ENCODE measurements at places on chromosomes 4 and X.

DNA sequence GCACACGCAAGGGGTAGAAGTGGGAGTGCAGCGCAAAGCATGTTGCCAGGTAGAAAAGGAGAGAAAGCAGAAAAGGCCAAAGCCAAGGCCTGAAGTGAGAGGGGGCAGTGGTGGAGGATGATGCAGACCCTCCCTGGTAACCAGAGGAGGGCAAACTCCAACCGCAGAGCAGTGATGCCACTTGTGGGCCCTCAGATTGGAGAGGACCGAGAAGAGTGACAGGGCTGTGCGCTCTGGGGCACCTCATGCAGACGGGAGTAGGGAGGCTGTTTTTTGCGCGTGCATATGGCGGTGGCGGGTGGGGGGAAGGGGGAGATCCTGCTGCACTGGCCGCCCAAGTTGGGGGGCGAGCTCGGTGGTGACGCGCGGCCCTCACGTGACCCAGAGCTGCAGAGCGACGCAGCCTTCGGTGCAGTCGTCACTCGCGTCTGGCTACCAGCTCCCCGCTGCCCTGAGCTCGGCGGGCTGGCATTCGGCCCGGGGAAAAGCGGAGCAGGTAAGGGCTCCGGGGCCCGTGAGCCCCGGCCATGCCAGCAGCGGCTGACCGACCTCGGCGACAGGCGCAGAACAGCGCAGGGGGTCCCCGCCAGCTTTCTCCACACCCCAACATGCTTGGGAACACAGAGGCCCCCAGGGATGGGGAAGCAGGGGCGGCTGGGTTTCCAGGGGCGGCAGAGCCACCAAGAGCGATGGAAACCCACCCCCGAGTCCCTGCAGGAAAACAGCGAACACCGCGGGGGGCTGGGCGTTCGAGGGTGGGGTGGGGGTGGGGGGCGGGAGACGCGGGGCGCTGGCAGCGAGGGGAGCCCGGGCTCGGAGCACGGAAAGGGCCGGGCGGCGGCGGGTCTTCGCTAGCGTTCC is at the start of gene BEX3:
TSS of gene BEX3 (plus strand) at position 421 of the 861 bp plus-strand sequence. CDS start 984 bp downstream, outside the sequence.
- peak; percentile 79 for DNase-seq

GRCh38 chrX:19193565-19193964 is 71.3 kb upstream of the ADGRG2 start:
- no peak for DNase-seq

DNA sequence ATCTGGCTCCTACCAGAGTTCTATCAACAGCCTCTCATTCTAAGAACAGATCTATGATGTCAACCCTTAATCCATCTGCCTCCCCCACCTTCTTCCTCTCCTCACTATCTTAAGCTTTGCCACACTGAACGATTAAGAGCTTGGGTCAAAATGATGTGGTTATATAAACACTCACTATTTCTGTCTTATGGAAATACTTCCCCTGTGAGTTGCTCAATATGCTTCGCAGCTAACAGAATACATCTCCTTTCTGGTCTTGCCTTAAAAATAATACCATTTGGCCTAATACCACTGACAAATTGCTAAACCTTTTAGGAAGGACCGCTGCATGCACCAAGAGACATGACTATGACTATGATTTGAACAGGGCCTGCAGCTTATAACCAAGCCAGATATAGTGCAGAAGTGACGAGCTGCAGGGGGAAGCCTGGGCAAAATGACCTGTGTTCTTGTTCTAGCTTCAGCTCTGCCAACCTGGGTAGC is 130.9 kb downstream of the RNF150 start:
- no peak for DNase-seq

- DNase-seq = no peak
Observed at GRCh38 chrX:72097098-72097497, 34.6 kb downstream of the RTL5 start.

GRCh38 chrX:103510031-103510430 is 9.3 kb downstream of the RAB40A start:
- no peak for DNase-seq

GRCh38 chr4:169014586-169014985 is 4.5 kb upstream of the CBR4 start:
- no peak for DNase-seq

- DNase-seq = no peak
Observed at GRCh38 chr4:26269038-26269437, 51.8 kb upstream of the RBPJ start.

DNA sequence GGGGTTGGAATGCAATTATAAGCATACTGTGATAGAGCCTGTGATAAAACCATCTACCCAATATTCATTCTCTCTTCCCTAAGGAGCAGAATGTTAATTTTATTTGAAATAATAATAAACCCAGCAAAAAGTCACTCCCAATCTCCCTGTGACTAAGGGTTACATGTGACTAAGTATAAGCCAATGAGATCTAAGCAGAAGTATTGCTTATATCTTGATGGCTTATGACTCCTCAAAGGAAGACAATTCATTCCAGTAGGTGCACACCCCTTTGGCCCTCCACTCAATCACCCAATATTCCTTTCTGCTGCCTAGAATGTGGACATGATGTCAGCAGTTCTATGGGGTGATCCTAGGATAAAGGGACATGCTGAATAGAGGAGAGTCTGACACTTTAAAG is 224.6 kb downstream of the ADAMTS3 start:
- DNase-seq = no peak

- DNase-seq = no peak
Observed at GRCh38 chrX:107451731-107452130, 2.3 kb downstream of the FRMPD3 start.

DNA sequence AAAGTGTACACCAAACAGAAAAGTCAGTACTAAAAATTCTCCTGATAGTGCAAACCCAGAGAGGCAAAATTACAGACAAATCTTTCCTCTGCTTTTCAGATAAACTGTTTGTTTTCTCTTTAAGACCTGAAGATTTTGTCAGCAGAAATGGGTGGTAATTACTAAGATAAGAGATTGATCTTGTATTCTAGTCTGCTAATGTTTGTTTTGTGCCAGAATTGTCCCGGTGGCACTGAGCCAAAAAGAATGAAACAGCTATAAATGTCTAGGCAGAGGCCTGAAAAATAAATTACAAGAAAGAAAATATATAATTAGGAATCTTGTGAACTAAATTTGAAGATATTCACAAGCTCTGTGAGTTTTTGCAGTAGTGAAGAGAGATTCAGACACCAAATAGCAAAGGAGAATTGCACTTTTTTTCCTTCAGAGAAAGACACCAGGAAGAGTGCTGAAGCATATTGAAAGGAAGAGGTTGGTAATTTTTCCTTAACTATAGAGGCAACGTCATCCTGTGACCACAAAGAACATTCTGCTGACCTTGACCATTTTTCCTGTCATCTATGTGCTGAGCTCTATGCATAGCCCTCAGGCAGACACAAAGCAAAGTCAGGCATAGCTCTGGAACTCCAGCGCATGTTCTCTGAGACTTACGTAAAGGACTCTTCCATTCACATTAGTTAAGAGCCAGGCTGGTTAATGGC is 314.5 kb upstream of the RASGEF1B start:
- DNase-seq = peak; percentile 35

DNA sequence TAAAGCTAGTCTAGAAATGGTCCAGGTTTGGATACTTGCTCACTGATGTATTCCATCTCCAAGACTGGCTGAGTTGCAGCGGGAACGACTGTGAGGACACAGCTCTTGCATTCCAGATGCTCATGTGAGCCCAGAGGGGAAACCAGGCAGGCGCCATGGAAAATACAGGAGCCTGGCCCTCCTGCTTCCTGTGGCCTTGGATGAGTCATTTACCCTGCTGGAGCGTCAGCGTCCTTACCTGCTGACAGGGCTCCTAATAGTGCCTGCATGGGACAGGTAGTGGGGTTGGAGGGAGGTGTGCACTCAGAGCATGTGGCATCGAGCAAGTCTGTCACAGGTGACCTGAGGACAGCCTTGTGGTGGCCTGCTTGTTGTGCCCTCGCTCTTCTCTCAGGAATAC is 69.4 kb downstream of the NSG1 start:
- no peak for DNase-seq

DNA sequence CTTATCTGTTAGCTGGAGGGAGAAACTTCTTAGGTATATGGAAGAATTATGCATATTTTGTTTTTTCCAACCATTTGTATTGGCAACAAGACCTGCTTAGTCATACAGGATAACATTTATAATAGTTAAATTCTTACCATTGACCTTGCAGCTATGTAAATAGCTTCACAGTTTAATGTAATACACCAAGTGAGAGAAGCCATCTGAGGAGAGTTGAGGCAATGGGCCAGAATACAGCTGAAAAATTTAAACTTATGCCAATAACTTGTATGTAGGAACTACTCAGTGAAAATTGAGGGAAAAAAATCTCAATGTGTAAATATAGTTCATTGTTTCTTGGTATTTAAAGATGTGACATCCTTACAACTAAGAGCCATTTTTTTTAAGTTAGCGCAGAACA is 273.5 kb downstream of the DACH2 start:
- no peak for DNase-seq

GRCh38 chr4:6728320-6729029 is 12.5 kb downstream of the BLOC1S4 start:
- DNase-seq = no peak

- DNase-seq = no peak
Observed at GRCh38 chr4:185128272-185129119, 14.6 kb upstream of the SLC25A4 start.

DNA sequence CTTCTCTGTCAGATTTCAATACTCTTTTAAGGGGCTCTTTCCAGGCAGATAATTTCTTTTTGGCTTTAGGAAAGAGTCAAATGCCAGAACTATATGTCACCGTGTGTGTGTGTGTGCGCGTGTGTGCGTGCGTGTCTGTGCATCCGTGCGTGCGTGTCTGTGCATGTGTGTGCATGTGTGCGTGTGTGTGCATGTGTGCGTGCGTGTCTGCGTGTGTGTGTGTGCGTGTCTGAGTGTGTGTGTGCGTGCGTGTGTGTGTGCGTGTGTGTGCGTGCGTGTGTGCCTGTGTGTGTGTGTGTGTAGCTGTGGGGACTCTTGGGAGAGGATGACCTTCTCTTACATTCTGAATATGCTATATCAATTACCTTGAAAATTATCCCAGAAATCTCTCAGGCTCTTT is 441.6 kb downstream of the SLITRK2 start:
- no peak for DNase-seq

All from NCI-H2171 treated with DMSO at 0.1 percent for 48 hours (cell line).